ENCODE measurements at places on chromosomes 4 and X. TPM values are rescaled to one million over a fixed set of nuclear protein-coding genes. Genes with fewer than 3 reads are reported as not detected.

Gene ADH4
- total RNA-seq: 2.8 TPM

Gene PABPC5
- total RNA-seq: 0.31 TPM

Gene IL2
- total RNA-seq: not detected

Gene FGF5
- 0.28 TPM for total RNA-seq

Gene APLN
- 0.22 TPM for total RNA-seq

Gene PCDH19
- total RNA-seq: 1.1 TPM

Gene MTCP1
- 11.9 TPM for total RNA-seq

Gene SASH3
- 7.5 TPM for total RNA-seq

Gene GPR82
- 0.56 TPM for total RNA-seq

Gene EFHC2
- 2.1 TPM for total RNA-seq

Gene TLR2
- total RNA-seq: 4.3 TPM

All from left colon (tissue), 2 donors.